ENCODE measurements at places on chromosomes 4 and X.

DNA sequence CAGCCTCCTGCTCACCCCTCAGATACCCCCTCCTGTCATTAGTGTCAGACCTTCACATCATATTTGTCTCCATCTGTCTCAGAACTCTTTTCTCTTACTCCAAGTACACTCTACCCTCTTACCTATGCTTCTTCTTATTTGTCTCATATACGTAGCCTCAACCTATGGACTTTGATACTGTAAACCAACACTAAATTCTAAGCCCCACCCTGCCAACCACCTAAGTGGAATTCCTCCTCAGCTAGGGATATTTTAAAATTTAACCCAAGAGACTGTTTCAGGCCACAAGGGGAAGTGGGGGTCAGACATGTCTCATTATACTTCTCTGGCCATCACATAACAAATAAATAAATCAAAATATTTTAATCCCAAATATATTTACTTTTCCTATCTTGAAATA lies 778.1 kb upstream of the GRID2 start:
- DNase-seq: no peak

- DNase-seq: no peak
Measured at GRCh38 chr4:61877893-61878292, 677.8 kb downstream of the ADGRL3 start.

- DNase-seq: no peak
Measured at GRCh38 chr4:1683261-1683735, 815 bp downstream of the FAM53A start.

GRCh38 chr4:42404001-42404400 lies 6.7 kb downstream of the SHISA3 start:
- no peak for DNase-seq

- no peak for DNase-seq
Measured at GRCh38 chrX:9153300-9153699, 119.4 kb upstream of the FAM9B start.

- no peak for DNase-seq
Measured at GRCh38 chr4:112560084-112560483, 44.1 kb upstream of the NEUROG2 start.

DNA sequence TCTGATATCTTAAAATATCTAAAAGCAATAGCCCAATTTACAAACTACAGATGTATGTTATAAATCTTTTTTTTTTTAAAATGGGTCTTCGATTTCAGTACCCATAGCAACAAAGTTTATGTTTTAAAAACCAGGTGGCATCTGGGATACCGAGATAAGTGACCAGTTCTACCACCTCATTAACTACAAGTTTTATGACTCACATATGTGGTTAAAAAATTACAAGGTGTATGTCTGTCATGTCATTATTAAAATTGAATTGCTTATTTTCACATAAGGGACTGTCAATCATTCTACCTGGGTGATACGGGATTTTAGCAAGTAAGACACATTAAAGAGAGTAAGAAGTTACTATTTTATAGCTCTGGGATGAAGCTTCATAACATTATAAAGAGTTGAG lies 192.0 kb upstream of the ETNPPL start:
- DNase-seq: no peak

DNA sequence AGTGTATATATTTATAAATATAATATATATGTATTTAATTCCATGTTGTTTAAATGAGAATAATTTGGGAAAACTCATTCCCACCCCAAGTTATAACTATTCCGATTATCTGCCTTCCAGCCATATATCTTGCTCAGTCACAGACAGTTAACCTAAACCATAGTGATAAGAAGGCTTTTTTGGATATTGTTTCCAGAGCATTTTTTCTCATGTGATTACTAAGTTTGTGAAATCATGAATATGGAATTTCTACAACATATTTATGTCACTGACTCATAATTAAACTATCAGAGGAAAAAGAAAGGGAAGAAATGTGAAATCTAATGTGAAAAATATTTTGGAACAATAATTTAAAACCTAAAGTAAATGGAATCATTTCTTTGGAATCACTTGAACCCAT lies 1163.5 kb upstream of the PABPC4L start:
- no peak for DNase-seq

- DNase-seq: no peak
Measured at GRCh38 chr4:108168160-108168670, 517 bp downstream of the LEF1 start.

DNA sequence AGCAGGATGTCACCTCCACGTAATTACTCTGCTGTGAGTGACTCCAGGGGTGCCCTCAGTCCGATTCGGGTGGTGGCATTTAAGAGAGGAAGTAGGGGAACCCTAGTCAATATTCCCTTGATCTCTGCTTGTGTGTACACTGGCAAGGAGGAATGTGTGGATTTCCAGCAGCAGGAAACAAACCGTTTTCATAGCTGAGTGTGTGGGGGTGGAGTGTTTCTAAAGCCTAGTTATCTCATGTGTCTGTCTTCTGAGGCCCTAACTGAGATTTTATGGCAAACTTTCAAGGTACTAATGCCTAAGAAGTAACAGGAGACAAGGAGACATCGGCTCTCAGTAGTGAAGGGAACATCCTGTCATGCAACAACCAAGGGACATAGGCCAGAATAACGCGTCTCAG lies 6.6 kb upstream of the CLDN24 start:
- no peak for DNase-seq

DNA sequence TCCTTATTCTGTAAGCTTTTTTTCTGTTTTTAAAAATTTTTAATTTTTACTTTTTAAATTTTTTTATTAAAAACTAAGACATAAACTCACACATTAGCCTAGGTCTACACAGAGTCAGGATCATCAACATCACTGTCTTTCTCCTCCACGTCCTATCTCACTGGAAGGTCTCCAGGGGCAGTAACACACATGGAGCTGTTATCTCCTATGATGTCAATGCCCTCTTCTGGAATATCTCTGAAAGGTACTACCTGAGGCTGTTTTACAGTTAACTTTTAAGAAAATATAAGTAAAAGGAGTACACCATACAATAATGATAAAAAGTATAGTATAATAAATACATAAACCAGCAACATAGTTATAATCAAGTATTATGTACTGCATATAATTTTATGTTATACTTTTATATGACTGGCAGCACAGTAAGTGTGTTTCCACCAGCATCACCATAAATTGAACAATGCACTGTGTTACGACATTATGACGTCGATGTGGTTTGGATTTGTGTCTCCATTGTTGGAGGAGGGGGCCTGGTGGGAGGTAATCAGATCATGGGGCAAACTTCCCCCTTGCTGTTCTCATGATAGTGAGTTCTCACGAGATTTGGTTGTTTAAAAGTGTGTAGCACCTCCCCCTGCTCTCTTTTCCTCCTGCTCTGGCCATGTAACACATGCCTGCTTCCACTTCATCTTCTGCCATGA lies 21.3 kb downstream of the IL15 start:
- DNase-seq: no peak

DNA sequence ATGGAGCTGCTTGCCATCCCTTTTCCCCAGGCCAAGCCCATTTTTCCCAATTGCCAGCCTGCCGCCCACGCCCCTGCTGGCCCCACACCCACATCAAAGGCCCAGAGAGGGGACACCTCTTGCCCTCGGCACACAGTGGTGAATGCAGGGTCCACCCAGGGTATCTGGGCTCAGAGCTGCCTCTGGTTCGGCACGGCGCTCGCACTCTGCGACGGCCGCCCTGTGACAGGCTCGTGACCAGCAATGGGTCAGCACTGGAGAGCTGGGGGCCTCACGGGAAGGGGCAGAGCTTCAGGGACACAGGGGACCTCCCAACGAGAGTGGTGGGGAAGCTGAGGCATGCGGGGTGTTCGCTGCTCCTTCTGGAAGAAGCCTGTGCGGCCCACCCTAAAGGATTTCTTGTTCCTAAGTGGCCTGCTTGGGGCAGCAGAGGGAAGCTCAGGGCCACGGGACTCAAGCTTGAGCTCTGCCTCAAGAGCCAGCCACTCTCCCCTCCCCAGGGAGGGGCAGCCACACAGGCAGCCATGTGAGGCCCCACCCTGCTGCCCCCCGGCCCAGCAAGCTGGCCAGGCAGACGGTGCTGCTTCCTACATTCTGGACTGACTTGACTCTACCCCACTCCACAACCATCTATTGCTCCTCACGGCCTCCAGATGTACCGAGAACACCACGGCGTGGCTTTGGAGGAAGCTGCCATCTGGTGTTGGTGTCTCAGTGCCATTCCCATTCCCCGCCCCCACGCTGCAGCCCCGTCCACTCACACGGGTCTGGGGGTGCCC lies 73.7 kb downstream of the ABLIM2 start:
- DNase-seq: no peak

Measured in cortex of kidney (tissue), 1 donor.